ENCODE measurements at places on chromosomes 5 and 9.

DNA sequence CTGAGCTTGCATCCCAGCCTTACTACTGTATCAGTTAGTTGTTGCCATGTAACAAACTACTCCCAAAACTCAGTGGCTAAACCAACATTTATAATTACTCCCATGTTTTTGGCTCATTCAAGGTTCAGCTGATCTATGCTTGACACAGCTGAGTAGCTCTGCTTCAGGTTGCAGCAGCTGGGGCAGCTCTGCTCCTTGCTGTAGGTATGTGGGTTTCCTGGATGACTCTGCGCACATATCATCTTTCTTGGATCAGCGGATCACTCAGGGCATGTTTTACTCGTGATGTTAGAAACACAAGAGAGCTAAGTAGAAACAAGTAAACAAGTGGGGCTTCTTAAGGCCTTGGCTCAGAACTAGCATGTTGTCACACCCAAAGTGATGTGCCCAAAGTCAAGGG lies 15.1 kb downstream of the TEK start:
- DNase-seq, result no peak

- no peak for DNase-seq
Observed at GRCh38 chr5:158115468-158115867, 256.5 kb upstream of the CLINT1 start.

GRCh38 chr9:72509635-72510034 lies 11.8 kb upstream of the TMC1 start:
- DNase-seq, result no peak

GRCh38 chr9:135037521-135038250 lies 49.8 kb upstream of the OLFM1 start:
- no peak for DNase-seq
